ENCODE measurements at places on chromosomes 5 and 9.

DNA sequence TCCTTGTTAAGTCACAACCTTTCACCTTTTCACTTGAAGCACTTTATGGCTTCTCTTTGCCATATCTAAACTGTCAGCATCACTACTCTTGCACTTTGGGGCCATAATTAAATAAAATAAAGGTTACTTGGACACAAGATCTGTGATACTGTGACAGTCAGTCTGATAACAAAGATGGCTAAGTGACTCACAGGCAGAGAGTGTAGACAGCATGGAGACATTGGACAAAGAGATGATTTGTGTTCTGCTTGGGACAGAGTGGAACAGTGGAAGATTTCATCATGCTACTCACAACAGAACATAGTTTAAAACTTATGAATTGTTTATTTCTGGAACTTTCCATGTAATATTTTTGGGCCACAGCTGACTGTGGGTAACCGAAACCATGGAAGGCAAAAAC, 81.7 kb upstream of the SMC5 start:
- H3K4me1 ChIP-seq = no peaks in the 10 kb centered on the region
- no peaks in the 10 kb centered on the region for H3K36me3 ChIP-seq
- H3K4me3 ChIP-seq = no peak overlapping the region
- no peaks in the 10 kb centered on the region for H3K27me3 ChIP-seq
- no peak overlapping the region for H3K27ac ChIP-seq

DNA sequence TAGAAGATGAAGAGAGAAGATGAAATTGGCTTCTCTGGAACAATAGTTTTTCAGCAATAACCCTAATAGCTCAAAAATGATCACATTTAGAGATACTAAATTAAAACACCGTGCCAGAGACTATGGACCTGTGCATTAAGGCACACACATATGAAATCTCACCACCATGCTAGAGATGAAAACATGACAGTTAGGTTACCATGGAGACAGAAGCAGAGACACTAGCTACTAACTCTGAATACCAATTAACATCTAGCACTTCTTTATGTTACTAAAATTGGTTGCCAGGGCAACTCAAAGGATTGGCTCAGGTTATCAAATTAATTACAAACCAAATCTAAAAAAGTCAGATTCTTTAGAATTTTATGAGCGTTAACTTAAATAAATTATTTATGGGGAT, 337.7 kb downstream of the PLK2 start:
- H3K27me3 ChIP-seq = no peaks in the 10 kb centered on the region
- no peak overlapping the region for H3K27ac ChIP-seq
- H3K4me3 ChIP-seq = no peak overlapping the region
- no peaks in the 10 kb centered on the region for H3K36me3 ChIP-seq

GRCh38 chr9:70403166-70403565, 11.3 kb downstream of the KLF9 start:
- no peak overlapping the region for H3K4me3 ChIP-seq
- peaks cover 91% of the 10 kb centered on the region for H3K4me1 ChIP-seq
- no peaks in the 10 kb centered on the region for H3K27me3 ChIP-seq
- peak overlapping the region; percentile 53 for H3K27ac ChIP-seq

- no peaks in the 10 kb centered on the region for H3K36me3 ChIP-seq
- no peak overlapping the region for H3K4me3 ChIP-seq
- no peaks in the 10 kb centered on the region for H3K27me3 ChIP-seq
These were observed 366.9 kb upstream of the NUDT12 start for GRCh38 chr5:103929338-103930013.

- H3K4me3 ChIP-seq = no peak overlapping the region
- DNase-seq = no peak
- H3K4me1 ChIP-seq = no peaks in the 10 kb centered on the region
These were observed 122.4 kb downstream of the OLFM1 start for GRCh38 chr9:135209852-135210251.

- no peak for DNase-seq
- H3K27me3 ChIP-seq = no peaks in the 10 kb centered on the region
- no peak overlapping the region for H3K27ac ChIP-seq
- peaks cover 13% of the 10 kb centered on the region for H3K4me1 ChIP-seq
- H3K4me3 ChIP-seq = no peak overlapping the region
These were observed 97.9 kb upstream of the CPEB4 start for GRCh38 chr5:173790177-173790719.

DNA sequence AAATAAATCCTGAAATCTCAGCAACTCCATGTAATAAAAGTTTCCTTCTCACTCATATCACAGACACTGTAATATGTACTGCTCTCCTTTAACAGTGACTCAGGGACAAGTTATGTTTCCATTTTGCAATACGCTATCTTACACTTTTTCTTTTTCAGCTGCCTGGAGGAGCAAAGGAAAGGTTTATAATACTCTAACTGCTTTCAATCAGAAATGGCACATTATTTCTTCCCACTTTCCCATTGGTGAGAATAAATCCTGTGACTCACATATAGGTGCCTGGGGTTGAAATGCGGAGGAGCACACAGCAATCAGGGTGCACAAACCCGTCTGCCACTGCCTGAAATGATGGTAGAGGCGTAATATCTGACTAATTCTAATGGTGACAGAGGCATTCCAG, 186.6 kb downstream of the HINT1 start:
- no peaks in the 10 kb centered on the region for H3K4me1 ChIP-seq
- H3K27me3 ChIP-seq = no peaks in the 10 kb centered on the region
- H3K27ac ChIP-seq = no peak overlapping the region
- no peak for DNase-seq
- H3K36me3 ChIP-seq = no peaks in the 10 kb centered on the region

DNA sequence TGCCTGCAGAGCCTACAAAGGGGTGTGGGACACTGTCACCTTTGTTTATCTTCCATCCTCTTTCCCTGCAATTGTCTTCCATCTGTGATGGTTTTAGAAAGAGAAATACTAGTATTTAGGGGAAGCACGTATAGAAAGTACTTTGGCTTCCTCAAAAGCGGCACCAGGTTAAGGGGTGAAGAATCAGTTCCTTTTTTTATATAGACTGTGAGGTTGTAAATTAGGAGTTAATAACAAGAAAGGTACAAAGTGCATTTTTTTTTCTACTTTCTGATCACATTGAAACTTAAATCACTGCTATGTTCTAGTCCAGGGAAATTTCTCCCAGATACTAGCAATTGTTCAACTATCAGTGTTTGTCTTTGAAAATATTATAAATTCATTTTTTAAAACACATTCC, 219.3 kb downstream of the CEMIP2 start:
- no peak overlapping the region for H3K4me3 ChIP-seq
- H3K36me3 ChIP-seq = no peaks in the 10 kb centered on the region
- H3K4me1 ChIP-seq = no peaks in the 10 kb centered on the region
- H3K27ac ChIP-seq = no peak overlapping the region
- no peak for DNase-seq

- no peaks in the 10 kb centered on the region for H3K27me3 ChIP-seq
- no peak overlapping the region for H3K27ac ChIP-seq
- DNase-seq = no peak
- no peaks in the 10 kb centered on the region for H3K36me3 ChIP-seq
These were observed 178.7 kb upstream of the SGCD start for GRCh38 chr5:156148301-156148700.

GRCh38 chr5:146084376-146084775, 21.0 kb downstream of the PLAC8L1 start:
- no peak overlapping the region for H3K27ac ChIP-seq
- no peaks in the 10 kb centered on the region for H3K4me1 ChIP-seq
- no peak overlapping the region for H3K4me3 ChIP-seq
- no peaks in the 10 kb centered on the region for H3K36me3 ChIP-seq
- DNase-seq = no peak
- no peaks in the 10 kb centered on the region for H3K27me3 ChIP-seq

DNA sequence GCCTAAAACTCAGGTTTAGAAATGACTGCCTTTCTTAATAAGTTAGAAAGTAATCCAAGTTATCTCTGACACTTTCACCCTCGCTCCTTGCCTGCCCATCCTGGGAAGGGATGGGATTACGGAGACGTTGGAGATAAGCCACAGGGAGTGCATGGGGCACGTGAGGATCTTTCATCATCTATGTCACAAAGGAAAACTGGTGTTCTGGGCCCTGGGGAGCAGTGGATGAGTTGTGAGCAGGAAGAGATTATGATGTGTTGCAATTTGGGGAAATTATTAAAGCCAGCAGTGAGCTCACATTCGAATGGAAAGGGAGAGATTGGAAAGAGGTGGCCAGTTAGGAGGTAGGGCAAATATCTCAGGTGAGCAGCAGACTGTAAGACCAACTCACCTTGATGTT, 12.8 kb downstream of the AFAP1L1 start:
- peak overlapping the region; percentile 59 for H3K27ac ChIP-seq
- no peak for DNase-seq
- H3K27me3 ChIP-seq = no peaks in the 10 kb centered on the region
- peaks cover 17% of the 10 kb centered on the region for H3K4me1 ChIP-seq
- H3K4me3 ChIP-seq = no peak overlapping the region

DNA sequence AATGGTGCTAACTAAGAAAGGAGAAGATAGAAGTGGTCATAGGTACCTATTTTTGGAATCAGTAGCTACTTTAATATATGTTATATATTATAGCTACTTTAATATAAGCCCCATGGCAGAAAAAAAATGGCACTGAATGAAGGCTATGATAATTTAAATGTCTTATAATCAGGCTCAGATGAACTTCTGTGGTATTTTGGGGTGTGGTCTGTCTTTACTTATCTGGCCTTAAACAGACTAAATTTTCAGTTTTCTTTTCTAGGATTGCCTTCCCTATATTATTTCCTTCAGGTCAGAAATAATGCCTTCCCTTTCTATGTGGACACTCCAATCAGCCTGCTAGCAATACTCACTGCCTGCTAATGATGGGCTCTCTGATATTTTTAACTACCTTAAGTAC, 292.3 kb downstream of the SLF1 start:
- no peak overlapping the region for H3K27ac ChIP-seq
- H3K4me3 ChIP-seq = no peak overlapping the region
- no peak for DNase-seq
- no peaks in the 10 kb centered on the region for H3K36me3 ChIP-seq
- H3K27me3 ChIP-seq = no peaks in the 10 kb centered on the region
- no peaks in the 10 kb centered on the region for H3K4me1 ChIP-seq

- DNase-seq = no peak
- H3K4me1 ChIP-seq = no peaks in the 10 kb centered on the region
- no peak overlapping the region for H3K27ac ChIP-seq
- H3K36me3 ChIP-seq = no peaks in the 10 kb centered on the region
- H3K4me3 ChIP-seq = no peak overlapping the region
These were observed 203.6 kb downstream of the ELAVL2 start for GRCh38 chr9:23622396-23622795.

DNA sequence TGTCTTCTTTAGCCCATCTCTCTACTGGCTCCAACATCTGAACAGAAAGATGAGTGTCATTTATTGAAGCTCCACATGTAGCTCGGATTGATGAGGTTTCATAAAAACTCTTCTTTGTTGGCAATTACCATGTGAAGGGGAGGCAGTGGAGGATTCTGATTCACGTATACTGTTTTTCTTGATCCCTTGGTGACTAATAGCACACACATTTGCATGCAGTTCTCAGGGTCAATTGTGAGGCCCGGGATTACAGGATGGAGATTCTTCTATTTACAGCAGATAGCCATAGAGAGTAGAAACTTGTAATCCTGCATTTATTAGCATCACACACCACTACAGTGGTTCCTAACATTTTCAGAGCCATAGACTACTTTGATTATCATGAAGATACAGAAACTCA, 133.2 kb upstream of the MARCHF11 start:
- no peak overlapping the region for H3K4me3 ChIP-seq
- H3K36me3 ChIP-seq = no peaks in the 10 kb centered on the region
- H3K27me3 ChIP-seq = no peaks in the 10 kb centered on the region
- no peak for DNase-seq

- peak overlapping the region; percentile 53 for H3K4me3 ChIP-seq
- H3K36me3 ChIP-seq = no peaks in the 10 kb centered on the region
- peak; percentile 91 for DNase-seq
- peak overlapping the region; percentile 78 for H3K27ac ChIP-seq
These were observed 66.9 kb upstream of the DNAH5 start for GRCh38 chr5:14011089-14012020.

DNA sequence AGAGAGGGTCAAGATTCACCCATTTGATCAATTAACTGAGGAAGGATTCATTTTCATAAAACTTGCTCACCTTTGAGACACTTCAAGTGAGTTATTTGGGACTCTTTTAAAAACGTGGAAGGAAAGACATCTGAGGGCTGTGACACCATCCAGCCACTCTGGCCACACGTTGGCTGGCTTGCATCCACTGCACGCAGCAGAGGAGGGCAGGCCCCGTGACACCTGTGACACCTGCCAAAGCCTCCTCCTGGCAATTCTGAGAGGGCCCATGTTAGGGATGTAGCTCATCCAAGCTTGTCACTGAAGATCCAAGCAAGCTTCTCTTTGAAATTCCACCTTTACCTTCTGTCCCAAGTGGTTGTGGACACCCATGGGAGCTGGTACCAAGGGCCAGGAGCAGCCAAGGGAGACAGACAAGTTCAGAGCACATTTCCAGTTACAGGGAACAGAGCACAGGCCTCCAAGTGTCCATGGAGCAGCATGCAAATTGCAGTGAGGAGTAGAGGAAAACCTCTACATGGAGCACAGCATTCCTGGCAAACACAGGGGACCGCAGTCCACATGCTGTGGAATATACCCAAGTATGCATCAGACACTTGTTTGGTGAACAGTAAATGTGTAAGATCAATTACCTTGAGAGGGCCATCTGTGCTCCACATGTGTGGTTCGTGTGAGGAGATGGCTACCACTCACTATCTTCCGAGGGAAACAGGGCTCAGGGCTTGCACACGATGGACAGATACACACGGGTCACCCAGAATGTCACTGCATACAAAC, 4.8 kb downstream of the PRSS3 start:
- H3K36me3 ChIP-seq = no peaks in the 10 kb centered on the region
- H3K4me1 ChIP-seq = no peaks in the 10 kb centered on the region
- peak; percentile 22 for DNase-seq

DNA sequence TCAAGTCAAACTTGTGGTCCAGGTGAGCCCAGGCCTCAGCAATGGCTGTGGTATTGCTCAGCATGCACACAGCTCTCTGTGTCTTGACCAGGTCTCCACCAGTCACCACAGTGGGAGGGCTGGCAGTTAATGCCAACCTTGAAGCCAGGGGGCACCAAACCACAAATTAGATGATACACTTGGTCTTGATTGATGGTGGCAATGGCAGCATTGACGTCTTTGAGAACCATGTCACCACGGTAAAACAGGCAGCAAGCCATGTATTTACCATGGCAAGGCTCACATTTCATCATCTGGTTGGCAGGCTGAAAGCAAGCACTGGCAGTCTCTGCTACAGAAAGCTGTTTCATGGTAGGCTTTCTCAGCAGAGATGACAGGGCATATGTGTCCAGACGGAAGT, 40.0 kb downstream of the NIM1K start:
- no peak for DNase-seq
- no peak overlapping the region for H3K4me3 ChIP-seq

DNA sequence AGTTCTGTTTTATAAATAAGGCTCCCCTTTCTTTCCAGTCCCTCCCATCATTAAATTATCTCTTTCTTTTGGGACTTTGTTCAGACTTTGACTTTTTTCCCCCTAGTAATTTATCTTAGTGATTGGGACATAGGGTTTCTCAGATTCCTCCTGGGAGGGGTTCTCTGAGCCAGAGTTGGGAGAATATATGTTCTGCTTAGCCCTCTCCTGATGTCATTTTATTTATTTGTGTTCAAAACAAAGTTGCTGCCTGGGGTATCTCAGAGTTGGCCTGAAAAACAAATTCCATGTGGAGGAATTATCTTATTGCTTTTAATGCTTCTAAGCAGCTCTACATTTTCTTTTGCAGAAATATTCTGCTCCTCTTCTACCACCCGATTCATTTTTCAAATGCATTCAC, 211.0 kb downstream of the PCSK5 start:
- H3K27ac ChIP-seq = no peak overlapping the region
- H3K27me3 ChIP-seq = no peaks in the 10 kb centered on the region
- DNase-seq = no peak
- peaks cover 9% of the 10 kb centered on the region for H3K4me1 ChIP-seq

Measured in upper lobe of left lung (tissue), 6 donors.